ENCODE measurements at places on chromosomes 5 and 9.
A peak's percentile ranks its signal among the peaks of the same experiment; 100 is the strongest.

DNA sequence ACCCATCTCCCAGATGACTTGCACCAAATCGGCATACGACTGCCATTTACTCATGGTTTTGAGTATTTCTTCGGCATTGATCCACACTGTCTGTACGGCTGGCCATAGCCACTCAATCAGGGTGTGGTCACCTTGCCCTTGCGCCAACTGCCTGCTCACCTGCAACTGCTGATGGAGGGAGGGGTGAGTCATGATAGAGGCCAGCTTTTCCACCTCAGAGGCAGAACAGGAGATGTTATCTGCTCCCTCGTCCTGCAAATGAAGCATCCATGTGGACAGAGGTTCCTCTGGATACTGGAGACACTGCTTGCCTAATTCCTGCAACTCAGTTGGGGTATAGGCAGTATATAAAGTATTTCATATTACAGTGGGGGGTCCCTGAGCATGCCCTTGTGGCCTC lies 85.6 kb upstream of the ATP10B start:
- DNase-seq = no peak

- no peak for DNase-seq
These were observed 17.1 kb downstream of the MTREX start for GRCh38 chr5:55324815-55325418.

DNA sequence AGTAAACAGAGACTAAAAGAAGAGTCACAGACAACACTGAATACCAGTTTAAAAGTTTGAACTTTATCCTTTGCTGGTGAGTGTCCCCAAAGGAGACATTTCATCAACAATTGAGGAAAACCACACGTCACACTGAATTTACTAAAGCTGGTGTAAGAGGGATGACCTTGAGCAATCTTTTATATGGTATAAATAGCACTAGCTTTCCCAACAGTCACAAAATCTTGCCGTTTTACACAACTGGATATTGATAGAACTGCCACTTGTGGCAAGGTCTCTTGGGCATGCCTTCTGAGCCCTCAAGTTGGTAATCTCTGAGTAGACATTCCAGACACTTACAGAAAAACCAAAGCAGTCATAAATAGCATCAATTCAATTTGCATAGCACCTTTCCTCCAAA lies 311.5 kb upstream of the TARS1 start:
- no peak for DNase-seq

DNA sequence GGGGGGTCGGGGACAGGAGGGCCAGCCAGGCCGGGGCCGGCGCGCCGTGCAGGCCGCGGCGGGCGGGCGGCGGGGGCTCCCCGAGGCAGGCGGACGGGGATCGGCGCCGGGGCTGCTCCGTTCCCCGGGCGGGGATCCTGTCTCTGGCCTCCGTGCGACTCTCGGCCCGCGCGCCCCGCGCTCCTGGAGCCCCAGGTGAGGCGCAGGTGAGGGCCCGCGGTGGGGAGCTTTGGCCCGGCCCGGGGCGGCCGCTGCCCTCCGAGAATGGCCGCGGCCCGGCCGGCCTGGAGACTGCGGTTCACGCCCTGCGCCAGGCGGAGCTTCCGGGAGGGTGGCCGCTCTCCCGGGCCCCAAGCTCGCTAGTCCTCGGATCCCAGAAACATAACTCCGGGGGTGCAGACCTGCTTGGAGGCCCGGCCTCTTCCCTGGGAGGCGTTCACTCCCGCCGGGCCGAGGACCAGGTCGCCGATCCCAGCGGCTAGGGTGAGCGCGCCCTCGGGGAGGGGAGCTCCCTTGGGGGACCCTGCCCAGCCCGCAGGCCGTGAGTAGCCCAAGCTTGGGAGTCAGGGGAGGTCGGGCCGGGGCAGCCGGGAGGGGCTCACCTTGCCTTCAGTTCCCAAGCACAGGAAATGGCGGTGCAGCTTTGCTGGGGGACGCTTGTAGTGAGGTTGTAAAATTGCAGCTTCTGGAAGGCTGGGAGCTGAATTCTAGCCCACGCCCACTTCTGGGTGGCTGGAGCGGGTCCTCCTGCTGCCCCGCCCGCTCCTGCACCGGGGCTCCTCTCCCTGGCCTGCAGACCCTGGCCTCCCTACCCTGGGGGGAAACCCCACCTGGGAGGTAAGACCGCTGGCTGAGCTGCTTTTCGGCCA lies 723 bp downstream of the PPP1R26 start:
- DNase-seq = no peak

GRCh38 chr5:54567996-54568395 lies 50.4 kb downstream of the SNX18 start:
- no peak for DNase-seq

- DNase-seq = no peak
These were observed 3.5 kb upstream of the MSX2 start for GRCh38 chr5:174720612-174721529.

- DNase-seq = peak; percentile 67
These were observed at the start of gene GGTA1 for GRCh38 chr9:121499427-121500164. TSS of gene GGTA1 (minus strand) at chr9:121499844. CDS start at chr9:121467922, 31,922 bp downstream.

DNA sequence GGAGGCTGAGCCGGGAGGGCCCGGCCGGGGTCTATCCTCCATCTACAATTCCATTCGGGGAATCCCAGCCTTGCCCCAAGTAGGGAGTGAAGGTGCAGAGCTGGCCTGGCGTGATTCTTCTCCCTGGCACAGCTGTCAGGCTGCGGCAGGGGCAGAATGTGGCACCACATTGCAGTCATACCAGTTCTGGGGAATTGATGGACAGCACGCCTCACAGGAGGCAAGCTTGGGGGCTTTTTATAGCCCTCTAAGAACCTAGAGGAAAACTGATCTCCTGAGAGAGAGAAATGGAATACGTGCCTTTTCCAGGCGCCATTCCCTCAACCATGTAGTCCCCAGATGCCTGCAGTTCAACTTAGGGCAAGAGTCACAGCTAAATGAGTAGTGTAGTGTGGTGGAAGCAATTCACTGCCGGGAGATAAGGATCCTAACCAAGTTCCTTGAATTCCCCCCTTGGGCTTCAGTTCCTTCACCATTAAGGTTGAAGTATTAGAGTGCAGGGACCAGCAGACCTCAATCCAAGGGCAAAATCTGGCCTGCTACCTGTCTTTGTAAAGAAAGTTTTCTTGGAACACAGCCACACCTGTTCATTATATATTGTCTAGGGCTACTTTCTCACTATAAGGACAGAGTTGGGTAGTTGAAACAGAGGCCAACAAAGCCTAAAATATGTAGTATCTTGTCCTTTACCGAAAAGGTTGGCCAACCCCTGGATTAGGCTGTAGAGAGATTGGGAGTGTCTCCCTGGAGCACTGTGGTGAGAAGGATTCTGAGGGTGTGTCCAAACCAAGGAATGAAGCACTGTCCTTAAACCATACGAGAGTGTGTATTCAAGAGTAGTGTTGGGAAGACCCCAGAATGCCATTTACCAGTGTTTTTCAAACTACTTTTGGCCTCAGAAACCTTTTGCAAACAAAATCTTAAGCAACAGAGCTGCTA lies 10.6 kb downstream of the AFAP1L1 start:
- no peak for DNase-seq

- DNase-seq = no peak
These were observed 43.8 kb downstream of the KCNT1 start for GRCh38 chr9:135745686-135746324.

DNA sequence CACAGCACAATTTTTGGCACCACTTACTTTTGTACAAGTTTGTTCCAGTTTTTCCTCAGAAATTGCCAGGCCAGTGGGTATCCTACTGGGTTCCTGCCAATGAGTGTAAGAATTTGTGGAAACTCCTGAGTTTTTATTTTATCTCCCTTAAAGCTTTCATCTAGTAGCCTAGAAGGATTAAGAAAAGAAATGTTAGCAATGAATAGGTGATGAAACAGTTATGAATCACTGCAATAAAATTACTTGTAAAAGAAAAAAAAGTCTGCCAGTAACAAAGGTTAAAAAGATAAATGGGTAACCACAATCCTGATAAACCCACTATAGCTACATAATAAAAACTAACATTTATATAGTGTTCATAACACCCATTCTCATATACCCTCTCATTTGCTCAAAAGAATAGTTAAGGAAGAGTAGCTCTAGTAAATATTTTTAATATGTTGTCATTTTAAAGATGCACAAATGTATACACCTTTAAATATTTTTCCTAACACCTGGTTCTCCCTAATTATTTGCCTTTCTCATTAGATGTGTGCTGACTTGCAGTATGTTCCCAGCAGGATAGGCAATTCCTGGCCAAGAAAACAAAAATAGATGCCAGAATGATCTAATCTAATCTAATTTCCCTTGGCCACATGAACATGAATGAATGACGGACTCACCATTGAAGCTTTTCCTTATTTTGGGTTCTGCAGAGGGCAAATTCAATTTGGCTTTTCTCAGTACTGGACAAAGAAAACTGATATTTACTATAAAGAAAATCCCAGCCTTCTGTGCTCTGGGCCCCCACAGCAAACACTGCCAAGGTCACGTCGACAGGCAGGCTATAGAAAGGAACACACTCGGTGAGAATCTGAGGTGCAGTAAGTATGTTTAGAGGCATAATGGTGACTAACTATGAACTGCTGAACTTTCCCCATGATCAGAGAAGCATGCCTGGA lies 26.4 kb downstream of the ERAP1 start:
- DNase-seq = no peak

- DNase-seq = no peak
These were observed 367.2 kb downstream of the OSTF1 start for GRCh38 chr9:75455444-75455921.

GRCh38 chr9:131707733-131708157 lies 32.1 kb downstream of the RAPGEF1 start:
- DNase-seq = no peak

GRCh38 chr5:112649882-112650281 lies 87.8 kb upstream of the APC start:
- DNase-seq = no peak

DNA sequence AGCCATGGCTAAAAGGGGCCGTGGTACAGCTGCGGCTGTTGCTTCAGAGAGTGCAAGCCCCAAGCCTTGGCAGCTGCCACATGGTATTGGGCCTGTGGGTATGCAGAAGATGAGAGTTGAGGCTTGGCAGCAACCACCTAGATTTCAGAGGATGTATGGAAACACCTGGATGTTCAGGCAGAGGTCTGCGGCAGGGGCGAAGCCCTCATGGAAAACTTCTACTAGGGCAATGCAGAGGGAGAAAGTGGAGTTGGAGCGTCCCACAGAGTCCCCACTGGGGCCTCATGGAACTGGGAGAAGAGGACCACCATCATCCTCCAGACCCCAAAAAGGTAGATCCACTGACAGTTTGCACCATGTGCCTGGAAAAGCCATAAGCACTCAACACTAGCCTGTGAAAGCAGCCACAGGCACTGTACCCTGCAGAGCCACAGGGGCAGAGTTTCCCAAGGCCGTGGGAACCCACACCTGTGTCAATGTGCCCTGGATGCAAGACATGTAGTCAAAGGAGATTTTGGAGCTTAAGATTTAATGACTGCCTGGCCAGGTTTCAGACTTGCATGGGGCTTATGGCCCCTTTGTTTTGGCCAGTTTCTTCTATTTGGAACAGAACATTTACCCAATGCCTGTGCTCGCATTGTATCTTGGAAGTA lies 65.9 kb downstream of the DMXL1 start:
- no peak for DNase-seq

GRCh38 chr5:143244000-143244736 lies 159.3 kb downstream of the NR3C1 start:
- no peak for DNase-seq

GRCh38 chr5:417301-418161 lies 25.4 kb upstream of the EXOC3 start:
- DNase-seq = no peak

DNA sequence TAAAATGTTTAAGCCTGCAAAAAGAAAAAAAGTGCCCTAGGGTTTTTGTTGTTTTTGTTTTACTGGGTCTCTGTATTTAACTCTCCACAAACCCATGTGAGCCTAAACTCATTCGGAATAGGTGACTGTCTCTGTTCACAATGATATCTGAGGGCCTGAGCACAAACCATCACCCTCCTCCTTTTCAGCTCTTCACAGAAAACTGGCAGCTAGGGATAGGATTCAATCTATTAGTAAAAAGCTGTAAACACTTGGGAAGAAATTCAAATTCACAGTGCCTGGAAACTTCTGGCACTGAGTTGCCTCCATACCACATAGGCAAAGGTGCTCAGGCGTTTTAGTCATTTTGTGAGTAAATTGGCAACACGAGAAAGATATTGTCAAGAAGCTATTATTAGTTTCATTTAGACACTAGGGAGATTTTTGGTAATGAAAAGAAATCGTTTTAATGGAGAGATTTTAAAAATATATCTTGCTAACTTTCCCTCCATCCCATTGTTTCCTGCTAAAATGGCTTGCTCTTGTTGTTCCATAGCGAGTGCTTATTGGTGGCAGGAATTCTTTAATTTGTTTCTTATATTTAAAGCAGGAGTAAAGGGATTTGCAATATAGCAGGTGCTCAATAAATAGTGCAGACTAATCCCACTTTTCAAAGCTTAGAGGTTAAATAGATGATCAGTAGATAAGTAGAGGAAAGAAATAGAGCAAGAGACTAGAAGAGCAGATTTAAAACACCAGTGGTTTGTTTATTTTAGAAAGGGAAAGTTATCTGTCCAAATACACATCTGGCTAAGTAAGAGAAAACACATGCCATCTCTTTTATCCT lies 9.7 kb downstream of the FOXD1 start:
- no peak for DNase-seq

- no peak for DNase-seq
These were observed 259.9 kb upstream of the TARS1 start for GRCh38 chr5:33180900-33181299.

DNA sequence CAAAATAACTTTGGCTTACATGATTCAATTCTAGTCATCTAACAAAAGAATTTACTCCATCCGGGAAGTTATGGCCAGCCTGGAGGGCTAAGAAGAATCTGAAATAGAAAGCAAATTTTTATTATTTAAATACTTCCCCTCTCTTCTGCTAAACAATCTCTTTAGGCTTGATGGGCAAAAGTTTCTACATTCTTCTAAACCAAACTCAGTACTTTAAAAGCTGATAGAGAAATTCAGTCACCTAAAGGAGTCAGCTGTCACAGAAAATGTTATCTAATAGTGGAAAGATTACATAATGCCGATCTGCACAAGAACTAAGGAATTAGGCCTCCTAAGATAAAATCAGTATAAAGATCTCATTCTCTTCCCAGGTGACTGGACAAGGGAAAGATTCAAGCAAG lies 32.4 kb downstream of the GNAQ start:
- no peak for DNase-seq

- DNase-seq = peak; percentile 20
These were observed 64.8 kb downstream of the GDNF start for GRCh38 chr5:37774912-37775483.

- no peak for DNase-seq
These were observed at the start of gene ENTPD8 for GRCh38 chr9:137441289-137441934. TSS of gene ENTPD8 (minus strand) at chr9:137441357. CDS start at chr9:137438285, 3,072 bp downstream.

Measured in CMK (cell line).